ENCODE measurements at places on chromosomes 6 and 20.

DNA sequence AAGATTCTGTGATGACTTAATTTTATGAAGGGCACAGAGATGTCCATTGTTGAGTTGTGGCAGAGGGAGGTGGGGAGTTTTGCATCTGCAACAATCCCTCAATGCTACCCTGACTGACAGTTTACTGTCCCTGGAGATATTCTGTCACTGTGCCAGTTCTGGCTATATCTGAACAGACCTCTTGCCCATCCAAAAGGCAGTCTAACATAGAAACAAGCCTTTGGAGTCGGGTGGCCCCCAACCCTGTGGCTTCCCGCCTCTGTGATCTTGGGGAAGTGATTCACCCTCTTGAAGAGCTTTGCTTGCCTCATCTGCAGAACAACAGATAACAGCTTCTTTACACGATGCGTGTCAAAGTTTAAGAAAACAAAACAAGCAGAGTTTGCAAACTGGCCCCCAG is 3.8 kb upstream of the E2F1 start:
- DNase-seq, result no peak

GRCh38 chr6:40408786-40409542 is 178.2 kb downstream of the LRFN2 start:
- DNase-seq, result no peak

GRCh38 chr6:20237677-20238460 is 25.6 kb upstream of the MBOAT1 start:
- no peak for DNase-seq

GRCh38 chr20:49247792-49248191 is 28.6 kb downstream of the DDX27 start:
- DNase-seq, result no peak

- no peak for DNase-seq
Observed at GRCh38 chr6:121770943-121771342, 335.5 kb downstream of the GJA1 start.

DNA sequence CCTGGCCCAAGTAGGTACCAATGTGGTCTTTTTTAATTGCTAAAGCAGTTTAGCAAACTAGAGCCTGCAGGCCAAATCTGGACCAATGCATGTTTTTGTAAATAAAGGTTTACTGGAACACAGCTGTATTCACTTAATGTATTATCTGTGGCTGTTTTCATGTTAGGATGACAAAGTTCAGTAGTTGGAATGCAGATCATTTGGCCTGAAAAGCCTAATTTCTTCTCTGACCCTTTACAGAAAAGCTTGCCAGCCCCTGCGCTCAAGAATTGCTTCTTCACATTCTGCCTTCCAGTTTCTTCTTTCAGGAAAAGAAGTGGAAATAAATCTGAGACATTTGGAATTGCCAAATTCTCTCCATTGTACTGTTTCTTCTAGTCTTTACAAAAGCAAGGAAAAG is 90.0 kb upstream of the MC3R start:
- no peak for DNase-seq

GRCh38 chr20:38001981-38002380 is 31.3 kb downstream of the TTI1 start:
- no peak for DNase-seq

DNA sequence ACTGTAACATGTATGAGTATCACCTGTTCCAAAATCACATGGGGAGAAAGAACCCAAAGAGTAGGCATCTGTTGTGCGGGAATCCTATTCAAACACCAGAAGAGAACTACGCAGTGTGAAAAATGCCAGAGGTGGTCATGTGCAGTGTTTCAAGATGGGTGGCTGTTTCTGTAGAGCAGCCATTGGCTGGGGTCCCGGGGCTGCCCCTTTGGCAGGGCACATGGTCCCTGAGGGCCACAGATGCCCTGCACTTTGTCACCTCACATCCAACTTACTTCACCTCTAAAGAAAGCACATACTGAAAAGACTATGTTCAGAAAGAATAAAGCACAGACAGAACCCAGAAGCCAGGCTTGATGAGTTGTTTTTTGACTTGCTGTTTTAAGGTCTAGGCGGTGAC is 12.3 kb downstream of the MTCH1 start:
- DNase-seq, result no peak
